Aorta (tissue), 5 donors: ENCODE measurements at places on chromosomes 13 and 19.

DNA sequence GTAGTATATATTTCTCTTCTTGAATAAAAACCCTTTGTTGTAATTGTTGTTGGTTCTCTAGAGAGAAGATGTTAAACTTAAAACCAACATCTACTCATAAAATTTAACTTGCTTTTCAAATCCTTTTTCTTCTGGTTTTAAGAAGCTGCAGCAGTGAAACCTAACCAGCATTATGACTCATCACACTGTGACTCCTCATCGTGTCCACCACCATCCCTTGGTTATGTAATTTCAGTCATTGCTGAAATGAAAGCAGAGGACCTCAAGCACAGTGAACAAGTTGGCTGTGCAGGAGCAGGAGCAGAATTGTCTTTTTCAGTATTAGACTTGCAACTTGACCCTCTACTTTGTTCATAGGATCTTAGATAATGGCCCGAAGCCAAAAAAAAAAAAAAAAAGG is 64.9 kb upstream of the HTR2A start:
- no peaks in the 10 kb centered on the region for H3K4me1 ChIP-seq
- no peak overlapping the region for H3K27ac ChIP-seq
- H3K36me3 ChIP-seq: no peaks in the 10 kb centered on the region
- H3K27me3 ChIP-seq: no peaks in the 10 kb centered on the region

DNA sequence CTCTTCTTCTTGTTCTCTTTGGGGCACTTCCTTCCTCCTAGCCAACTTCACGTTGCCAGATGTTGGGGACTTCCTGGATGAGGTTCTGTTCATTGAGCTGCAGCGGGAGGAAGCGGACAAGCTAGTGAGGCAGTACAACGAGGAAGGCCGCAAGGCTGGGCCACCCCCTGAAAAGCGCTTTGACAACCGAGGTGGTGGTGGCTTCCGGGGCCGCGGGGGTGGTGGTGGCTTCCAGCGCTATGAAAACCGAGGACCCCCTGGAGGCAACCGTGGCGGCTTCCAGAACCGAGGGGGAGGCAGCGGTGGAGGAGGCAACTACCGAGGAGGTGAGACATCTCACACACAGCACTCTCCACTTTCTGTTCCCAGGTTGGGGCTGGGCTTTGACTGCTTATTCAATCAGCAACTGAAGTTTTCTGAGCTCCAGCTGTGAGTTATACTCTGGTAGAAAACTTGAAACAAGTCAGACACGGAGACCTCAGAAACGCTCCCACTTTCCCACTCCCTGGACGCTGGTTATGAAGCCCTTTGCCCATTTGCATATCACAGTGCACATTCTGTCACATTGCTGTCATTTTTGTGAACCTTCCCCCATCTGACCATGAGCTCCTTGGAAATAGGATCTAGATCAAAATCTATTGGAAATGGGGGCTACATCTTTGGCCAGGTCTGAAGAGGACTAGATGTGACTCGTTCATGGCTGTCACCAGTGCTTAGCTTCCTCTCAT is 7.2 kb upstream of the CCDC97 start:
- no peak for DNase-seq
- no peak overlapping the region for H3K4me3 ChIP-seq
- peaks cover 2% of the 10 kb centered on the region for H3K36me3 ChIP-seq
- no peaks in the 10 kb centered on the region for H3K27me3 ChIP-seq
- no peaks in the 10 kb centered on the region for H3K4me1 ChIP-seq

GRCh38 chr19:19137556-19138108 is 646 bp downstream of the TMEM161A start:
- peak overlapping the region; percentile 39 for H3K4me3 ChIP-seq
- H3K36me3 ChIP-seq: no peaks in the 10 kb centered on the region
- no peaks in the 10 kb centered on the region for H3K4me1 ChIP-seq
- no peaks in the 10 kb centered on the region for H3K27me3 ChIP-seq
- H3K27ac ChIP-seq: no peak overlapping the region
- DNase-seq: no peak

- no peak overlapping the region for H3K27ac ChIP-seq
- H3K27me3 ChIP-seq: no peaks in the 10 kb centered on the region
- DNase-seq: no peak
- H3K36me3 ChIP-seq: peaks cover 5% of the 10 kb centered on the region
- no peaks in the 10 kb centered on the region for H3K4me1 ChIP-seq
- no peak overlapping the region for H3K4me3 ChIP-seq
Measured at GRCh38 chr13:49553888-49554287, 31.5 kb downstream of the RCBTB1 start.

GRCh38 chr13:65650321-65650720 is 1579.8 kb downstream of the PCDH9 start:
- no peak overlapping the region for H3K27ac ChIP-seq
- H3K36me3 ChIP-seq: no peaks in the 10 kb centered on the region
- DNase-seq: no peak
- H3K27me3 ChIP-seq: no peaks in the 10 kb centered on the region
- no peak overlapping the region for H3K4me3 ChIP-seq
